ENCODE measurements at places on chromosomes 6 and 20.

DNA sequence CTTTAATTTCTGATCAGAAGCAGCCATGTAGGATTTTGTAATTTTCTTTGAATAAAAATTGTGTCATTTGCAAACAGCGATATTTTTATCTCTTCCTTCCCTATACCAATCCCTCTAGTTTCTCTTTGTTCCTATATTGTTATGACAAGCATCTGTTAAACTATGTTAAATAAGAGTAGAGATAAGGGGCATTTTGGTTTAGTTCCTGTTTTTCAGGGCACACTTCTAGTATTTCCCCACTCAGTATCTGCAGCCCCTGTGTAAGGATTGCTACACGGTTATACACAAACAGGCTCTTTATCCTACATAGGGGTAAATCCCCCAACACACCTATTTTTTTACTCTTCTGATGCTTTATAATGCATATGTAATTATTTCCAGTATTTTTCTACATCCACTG, 42.1 kb downstream of the TRERF1 start:
- no peak for DNase-seq

DNA sequence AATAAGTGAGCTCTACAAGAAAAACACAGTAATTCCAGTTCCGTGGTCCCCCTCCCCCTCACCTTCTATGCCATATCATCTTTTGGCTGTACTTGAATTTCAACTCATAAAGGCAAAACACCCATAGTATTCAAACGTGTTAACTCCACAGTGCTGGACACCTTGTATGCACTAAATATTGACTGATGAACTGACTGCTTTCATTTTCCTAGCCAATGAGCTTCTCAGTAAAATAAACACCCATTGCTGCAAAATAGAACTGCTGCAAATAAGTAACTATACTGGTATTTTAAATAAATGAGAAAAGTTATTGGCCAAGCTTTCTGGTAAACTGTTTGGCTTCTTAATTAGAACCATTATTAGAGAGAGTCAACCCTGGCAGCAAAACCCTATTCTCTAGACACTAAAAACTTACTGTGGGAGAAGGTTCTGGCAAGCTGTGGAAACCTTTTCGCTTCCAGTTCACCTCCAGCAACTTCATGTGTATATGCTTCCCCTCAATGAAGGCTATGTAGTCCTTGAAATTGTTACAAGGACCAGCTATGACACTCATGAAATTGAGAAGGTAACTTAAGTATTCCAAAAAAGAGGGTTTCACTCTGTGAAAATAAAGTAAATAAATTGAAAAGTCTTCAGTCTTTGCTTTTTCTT, 86.0 kb downstream of the MBOAT1 start:
- DNase-seq: no peak

DNA sequence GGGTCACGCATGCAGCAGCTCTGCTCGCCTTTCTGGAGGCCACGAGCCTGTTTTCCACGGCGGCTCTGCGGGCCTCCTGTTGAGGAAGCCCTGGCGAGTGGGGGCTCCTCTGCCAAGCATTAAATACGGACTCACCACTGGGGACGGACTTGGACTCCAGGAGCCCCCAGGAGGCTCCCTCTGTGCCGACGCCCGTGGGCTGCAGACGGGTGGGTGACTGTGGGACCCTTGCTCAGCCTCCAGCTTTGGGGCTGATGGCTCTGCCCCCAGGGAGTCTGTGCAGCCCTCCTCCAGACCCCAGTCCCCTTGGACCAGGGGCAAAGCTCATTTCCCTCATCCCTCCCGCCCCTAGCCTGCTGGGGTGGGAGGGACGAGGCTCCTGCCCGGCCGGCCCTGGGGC, 236.2 kb downstream of the TAF4 start:
- no peak for DNase-seq

GRCh38 chr6:125153391-125154117, at the start of gene TPD52L1:
Gene TPD52L1, plus strand, starts transcription at chr6:125153773. Its CDS starts 179 bp downstream, at chr6:125153952.
- peak; percentile 81 for DNase-seq

DNA sequence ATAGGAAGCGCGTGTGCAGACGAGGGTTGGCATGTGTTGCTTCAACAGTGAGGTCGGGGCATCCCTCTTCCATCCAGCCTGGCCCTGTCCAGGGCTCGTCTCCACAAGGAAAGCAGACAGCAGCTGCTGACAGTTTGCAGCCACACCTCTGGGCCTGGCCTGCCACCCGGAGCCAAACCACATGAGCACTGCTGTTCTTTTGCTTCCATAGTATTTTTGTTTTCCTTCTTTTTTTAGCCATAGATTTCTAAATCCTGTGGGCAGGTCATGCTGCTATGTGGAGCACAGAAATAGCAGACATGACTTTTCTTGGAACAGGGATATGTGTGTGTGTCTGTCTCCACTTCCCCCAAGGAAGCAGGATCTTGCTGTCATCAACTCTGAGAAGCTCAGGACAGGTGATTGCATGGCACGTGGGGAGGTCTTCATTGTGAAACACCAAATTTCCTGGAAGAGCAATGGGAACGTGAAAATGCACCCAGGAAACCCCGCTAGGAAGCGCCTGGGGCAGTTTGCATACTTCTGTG, 167.4 kb downstream of the DTNBP1 start:
- peak; percentile 77 for DNase-seq

GRCh38 chr6:24969343-24969860, 33.6 kb upstream of the RIPOR2 start:
- no peak for DNase-seq

DNA sequence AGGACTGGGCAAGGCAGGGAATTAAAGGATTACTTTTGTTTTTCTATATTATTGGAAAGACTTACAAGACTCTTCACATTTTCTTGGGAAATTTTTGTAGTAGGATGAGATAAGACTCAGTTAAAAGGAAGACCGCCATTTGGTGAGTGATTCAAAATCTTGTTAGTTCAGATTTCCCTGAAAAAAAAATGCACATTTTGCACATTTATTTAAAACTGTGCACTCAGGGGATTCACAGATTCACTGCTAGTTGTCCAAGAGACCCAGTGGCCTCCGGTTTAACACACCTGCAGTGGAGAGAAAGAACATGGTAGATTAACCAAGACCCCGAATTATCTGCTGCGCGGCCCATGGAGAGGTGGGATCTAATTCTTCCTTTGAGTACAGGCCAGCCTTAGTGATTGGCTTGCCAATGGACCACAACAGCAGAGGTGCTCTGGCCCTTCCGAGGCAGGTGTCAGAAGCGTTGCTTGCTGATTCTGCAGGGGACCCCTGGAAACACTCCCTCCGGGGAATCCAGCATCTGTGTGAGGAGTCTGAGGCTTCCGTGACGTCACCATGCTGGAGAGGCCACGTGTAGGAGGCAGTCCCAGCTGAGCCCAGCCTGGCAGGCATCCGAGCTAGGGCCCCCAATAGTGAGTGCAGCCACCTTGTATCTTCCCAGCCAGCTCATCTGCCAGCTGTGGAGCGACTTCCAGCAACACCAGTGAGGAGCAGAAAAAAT, 68.9 kb downstream of the ZNF217 start:
- DNase-seq: no peak

DNA sequence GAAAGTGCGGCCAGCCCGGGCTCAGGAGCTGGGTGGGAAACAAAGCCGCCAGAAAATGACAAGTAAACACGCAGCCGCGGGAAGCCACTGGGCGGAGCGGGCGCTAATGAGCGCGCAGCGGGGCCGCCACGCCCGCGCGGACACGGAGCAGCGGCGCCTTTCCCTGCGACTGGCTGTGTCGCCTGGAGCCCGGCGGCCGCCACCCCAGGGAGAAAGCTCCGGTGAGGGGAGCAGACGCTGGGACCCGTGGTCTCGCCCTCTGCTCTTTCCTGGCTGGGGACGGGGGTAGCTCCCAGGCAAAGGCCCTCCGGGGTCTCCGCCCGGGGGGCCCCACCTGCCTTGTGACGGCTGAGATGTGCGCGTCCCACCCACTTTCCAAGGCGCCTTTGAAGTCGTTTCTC, 54.9 kb downstream of the PRR18 start:
- DNase-seq: peak; percentile 30

GRCh38 chr6:52572536-52572935, 4.3 kb downstream of the TRAM2 start:
- no peak for DNase-seq

- DNase-seq: peak; percentile 52
Measured at GRCh38 chr6:26286168-26286877, 78.7 kb upstream of the BTN3A2 start.

- no peak for DNase-seq
Measured at GRCh38 chr6:27178860-27179259, 68.6 kb upstream of the PRSS16 start.

DNA sequence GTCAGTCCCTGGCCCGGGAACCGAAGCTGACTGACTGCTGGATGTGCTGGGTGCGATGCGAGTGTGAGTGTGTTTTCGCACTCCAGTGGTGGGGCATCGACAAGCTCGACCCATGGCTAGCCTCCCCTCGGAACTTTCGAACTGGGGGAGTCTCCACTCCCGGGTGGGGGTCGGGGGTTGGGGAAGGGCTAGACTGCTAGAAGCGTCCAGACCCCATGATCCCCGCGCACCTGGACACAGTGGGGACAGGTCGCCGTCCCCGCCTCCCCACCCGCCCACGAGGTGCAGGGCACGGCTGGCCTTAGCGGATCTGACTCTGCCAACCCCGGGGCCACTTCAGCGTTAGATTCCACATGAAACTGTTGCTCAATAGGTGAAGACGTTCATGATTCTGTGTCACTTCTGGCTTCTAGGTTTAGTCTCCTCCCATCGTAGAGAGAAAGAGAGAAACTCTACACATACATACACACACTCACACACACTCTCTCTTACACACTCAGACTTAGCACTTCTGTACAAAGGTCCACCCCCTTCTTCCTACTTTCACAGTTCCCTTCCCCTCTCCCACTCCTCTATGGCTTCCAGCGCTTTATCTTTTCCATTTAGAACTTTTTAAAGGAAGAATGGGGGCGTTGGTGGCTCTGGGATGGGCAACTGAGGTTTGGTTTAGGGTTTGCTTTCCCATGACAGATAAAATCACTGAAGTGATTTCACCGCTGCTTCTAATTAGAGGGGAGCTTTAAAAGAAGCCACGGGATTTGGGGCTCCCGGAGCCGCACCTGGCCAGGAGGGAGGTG, 5.1 kb upstream of the TFAP2A start:
- DNase-seq: no peak

DNA sequence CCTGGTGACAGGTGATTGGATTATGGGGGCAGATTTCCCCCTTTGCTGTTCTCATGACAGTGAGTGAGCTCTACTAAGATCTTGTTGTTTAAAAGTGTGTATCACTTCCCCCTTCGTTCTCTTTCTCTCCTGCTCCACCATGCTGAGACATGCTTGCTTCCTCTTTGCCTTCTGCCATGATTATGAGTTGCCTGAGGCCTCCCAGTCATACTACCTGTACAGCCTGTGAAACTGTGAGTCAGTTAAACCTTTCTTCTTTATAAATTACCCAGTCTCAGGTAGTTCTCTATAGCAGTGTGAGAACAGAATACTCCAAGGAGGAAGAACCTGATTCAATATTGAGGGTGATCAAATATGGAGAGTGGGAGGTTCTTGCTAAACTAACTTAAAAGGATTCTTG, 724.9 kb downstream of the DOK5 start:
- no peak for DNase-seq

GRCh38 chr6:2514965-2515543, 235.7 kb downstream of the MYLK4 start:
- DNase-seq: no peak

- DNase-seq: no peak
Measured at GRCh38 chr6:42530296-42530695, 33.5 kb upstream of the UBR2 start.

- no peak for DNase-seq
Measured at GRCh38 chr6:85452441-85452881, 2.6 kb downstream of the NT5E start.

DNA sequence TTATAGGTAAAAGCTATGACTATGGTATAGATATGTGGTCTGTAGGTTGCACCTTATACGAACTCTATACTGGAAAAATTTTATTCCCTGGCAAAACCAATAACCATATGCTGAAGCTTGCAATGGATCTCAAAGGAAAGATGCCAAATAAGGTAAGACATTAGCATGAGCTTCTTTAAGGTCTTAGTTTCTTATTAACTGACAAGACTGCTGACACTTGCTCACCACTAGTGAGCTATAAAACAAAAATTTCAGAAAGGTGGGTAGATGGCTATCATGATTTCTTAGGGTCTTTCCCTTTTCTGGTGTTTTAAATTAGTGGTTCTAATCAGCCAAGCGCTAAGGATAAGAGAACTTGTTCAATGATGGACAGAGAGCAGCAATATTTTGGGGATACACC, 21.9 kb downstream of the FAM217A start:
- DNase-seq: no peak

DNA sequence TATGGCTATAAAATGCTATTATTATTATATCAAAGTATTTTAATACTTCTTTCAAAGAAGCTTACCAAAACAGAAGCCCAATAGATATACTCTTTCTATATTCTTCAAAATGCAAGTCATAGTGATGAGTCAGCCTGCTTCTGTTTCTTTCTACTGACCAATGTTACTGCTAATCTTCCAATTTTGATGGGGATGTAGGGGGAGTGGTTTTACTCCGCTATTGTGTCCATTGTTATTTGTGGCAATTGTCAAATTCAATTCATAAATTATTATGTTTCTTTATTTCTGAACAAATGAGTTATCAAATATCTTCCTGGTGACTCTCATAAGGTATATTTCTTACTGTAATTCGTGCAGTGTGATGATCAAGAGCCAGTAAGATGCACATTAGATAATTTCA, 221.5 kb upstream of the DEFB112 start:
- no peak for DNase-seq

- DNase-seq: no peak
Measured at GRCh38 chr6:154602296-154602695, 91.8 kb upstream of the CNKSR3 start.

DNA sequence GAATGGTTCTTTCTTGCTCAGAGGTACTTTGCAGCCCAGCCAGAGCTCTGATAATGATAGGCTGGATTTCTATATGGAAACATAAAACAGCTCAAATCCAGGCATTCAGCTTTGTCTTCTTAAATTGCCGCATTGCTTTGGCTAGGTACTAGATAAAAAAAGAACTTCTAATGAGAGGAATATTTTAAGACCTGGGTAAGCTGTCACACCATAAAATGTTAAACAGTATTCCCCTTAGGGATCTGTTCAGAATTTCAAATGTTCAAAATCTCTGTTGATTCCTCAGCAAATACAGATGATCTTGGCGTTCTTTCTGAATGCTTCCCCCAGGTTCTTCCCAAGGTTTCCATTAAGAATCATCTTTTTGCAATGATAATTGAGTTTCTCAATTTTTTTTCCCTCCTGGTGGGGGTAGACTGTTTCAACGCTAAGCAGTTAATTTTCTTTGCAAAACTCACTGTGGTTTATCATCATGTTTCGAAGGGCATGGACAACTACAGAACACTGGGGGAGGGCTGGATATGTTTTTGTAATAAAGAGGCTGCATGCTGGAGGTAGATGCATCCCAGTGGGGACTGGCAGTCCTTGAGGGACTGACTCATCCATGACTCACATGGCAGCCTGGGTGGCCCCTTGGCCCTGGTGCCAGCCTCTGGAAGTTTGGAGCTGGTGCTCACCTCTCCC, 31.0 kb downstream of the TIAM2 start:
- no peak for DNase-seq

- DNase-seq: no peak
Measured at GRCh38 chr6:111490067-111490466, 7.0 kb upstream of the REV3L start.
